Myocyte (in vitro differentiated cells): ENCODE measurements at places on chromosomes 2 and 18. TPM values are rescaled to one million over a fixed set of nuclear protein-coding genes. Genes with fewer than 3 reads are reported as not detected.

Gene SLC4A5
- 0.43 and 2.0 TPM in 2 replicates for total RNA-seq

Gene MEP1B
- total RNA-seq, result 0.08 TPM in 1 of 2 replicates, not detected in the other

Gene SPTBN1
- total RNA-seq, result 277 and 308 TPM in 2 replicates

Gene PRSS56
- total RNA-seq, result 2.5 and 6.5 TPM in 2 replicates

Gene SCN1A
- total RNA-seq, result not detected in 2 replicates

Gene PLEKHB2
- total RNA-seq, result 82.0 and 88.6 TPM in 2 replicates

Gene HJURP
- 0.62 and 1.4 TPM in 2 replicates for total RNA-seq

Gene SP9
- 0.05 and 0.16 TPM in 2 replicates for total RNA-seq

Gene SLC14A1
- not detected in 2 replicates for total RNA-seq

Gene UPP2
- total RNA-seq, result not detected in 2 replicates

Gene RGPD3
- 0.16 and 0.64 TPM in 2 replicates for total RNA-seq

Gene LINC00305
- total RNA-seq, result not detected in 2 replicates

Gene FHOD3
- total RNA-seq, result 23.2 and 57.5 TPM in 2 replicates

Gene GALR1
- total RNA-seq, result not detected in 2 replicates

Gene PKDCC
- total RNA-seq, result 23.6 and 45.0 TPM in 2 replicates

Gene ZAP70
- 2.2 and 2.3 TPM in 2 replicates for total RNA-seq

Gene VIT
- total RNA-seq, result 0.10 TPM in 1 of 2 replicates, not detected in the other

Gene C2orf80
- total RNA-seq, result not detected in 2 replicates
